ENCODE measurements at places on chromosomes 5 and 9. TPM values are rescaled to one million over a fixed set of nuclear protein-coding genes. Genes with fewer than 3 reads are reported as not detected.

The TIMD4 gene
- not detected for total RNA-seq

The GLT6D1 gene
- total RNA-seq: not detected

The PCDHB4 gene
- 1.7 TPM for total RNA-seq

The NOXA1 gene
- 6.6 TPM for total RNA-seq

GRCh38 chr5:151622367-151623088 lies 31.4 kb upstream of the FAT2 start:
- no peaks in the 10 kb centered on the region for H3K27me3 ChIP-seq
- H3K4me3 ChIP-seq: no peak overlapping the region

DNA sequence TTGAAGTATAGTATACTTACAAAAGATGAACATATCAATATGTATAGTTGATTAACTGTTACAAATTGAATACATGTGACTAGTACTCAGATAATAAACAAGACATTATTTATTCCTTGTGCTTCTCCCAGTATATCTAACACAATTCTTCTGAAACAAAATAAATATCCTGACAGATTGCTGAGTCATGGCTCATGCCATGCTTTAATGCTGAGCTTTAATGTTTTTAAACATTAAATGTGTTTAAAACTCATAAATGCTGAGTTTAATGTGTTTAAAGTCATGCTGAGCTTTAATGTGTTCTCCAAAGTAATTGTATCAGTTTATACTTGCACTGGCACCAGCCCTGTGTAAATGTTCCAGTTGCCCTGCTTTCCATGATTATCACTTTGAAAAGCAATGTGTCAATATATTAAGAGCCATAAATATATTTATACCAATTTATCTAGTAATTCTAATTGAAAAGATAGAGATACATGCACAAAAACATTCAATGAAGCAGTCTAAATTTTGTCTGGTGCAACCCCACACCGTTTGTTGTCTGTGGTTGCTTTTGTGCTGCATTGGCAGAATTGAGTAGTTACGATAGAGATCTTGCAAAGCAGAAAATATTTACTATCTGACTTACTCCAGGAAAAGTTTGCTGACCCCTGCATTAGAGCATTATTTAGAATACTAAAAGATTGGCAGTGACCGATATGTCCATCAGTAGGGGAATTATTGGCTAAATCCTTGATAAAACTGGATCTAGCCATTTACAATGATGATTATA lies 15.7 kb downstream of the KIAA1958 start:
- no peaks in the 10 kb centered on the region for H3K4me1 ChIP-seq
- DNase-seq: no peak
- peaks cover 10% of the 10 kb centered on the region for H3K36me3 ChIP-seq
- H3K4me3 ChIP-seq: no peak overlapping the region
